ENCODE measurements at places on chromosomes 16 and 17. TPM values are rescaled to one million over a fixed set of nuclear protein-coding genes. Genes with fewer than 3 reads are reported as not detected.

GH1 gene
- total RNA-seq, result not detected

CHP2 gene
- 90.9 TPM for total RNA-seq

DNAH3 gene
- 28.7 TPM for total RNA-seq

C17orf78 gene
- not detected for total RNA-seq

ITGAX gene
- not detected for total RNA-seq

BCAR1 gene
- total RNA-seq, result 125 TPM

KRT27 gene
- total RNA-seq, result not detected

KCNJ18 gene
- not detected for total RNA-seq

RNF135 gene
- total RNA-seq, result 9.0 TPM

CACNB1 gene
- total RNA-seq, result 10.7 TPM

PEX12 gene
- not detected for total RNA-seq

GRIN2C gene
- 0.40 TPM for total RNA-seq

STAT5A gene
- 39.3 TPM for total RNA-seq

Data from transverse colon (tissue), 4 donors.